ENCODE measurements at places on chromosomes 5 and 9.

DNA sequence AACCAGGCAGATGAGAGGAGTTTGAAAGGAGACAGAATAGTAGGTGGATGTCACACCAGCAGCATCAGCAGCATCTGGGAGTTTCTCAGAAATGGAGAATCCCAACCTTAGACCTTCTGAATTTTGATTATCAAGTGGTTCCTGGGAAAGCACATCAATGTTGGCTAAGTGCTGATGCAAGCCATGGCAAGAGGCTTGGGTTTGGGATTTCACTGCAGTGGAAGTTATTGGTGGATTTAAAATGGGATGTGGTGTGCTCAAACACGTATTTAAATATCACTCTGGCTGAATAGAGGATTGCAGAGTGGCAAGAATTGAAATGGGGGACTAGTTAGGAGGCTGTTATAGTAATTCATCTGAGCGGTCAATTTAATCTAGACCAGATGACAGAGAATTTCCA, 387.8 kb upstream of the WWC1 start:
- no peak for DNase-seq

GRCh38 chr5:59107692-59108091, 524.8 kb downstream of the RAB3C start:
- DNase-seq: peak; percentile 51

GRCh38 chr9:16147726-16148125, 594.9 kb downstream of the CCDC171 start:
- DNase-seq: no peak

GRCh38 chr5:77492653-77493000, 511 bp upstream of the WDR41 start:
- DNase-seq: no peak

DNA sequence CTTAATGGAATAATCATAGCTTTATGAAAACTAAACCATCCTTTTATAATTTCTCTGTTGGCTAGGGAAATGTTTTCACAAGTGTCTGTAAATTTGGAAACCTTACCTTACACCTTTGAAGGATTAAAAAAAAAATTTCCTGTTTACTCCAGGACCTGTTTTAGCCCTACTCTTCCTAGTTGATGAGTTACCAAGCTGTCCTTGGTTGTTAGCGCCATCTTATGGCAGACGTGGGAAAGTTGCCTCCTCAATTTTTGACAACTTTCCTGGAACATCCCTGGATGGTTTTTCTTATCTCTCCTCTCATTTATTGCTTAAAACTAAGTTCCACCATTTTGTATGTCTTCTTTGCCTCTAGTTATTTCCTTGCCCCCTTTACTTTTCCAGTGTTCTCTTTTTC, 25.7 kb downstream of the ZSWIM6 start:
- DNase-seq: no peak

DNA sequence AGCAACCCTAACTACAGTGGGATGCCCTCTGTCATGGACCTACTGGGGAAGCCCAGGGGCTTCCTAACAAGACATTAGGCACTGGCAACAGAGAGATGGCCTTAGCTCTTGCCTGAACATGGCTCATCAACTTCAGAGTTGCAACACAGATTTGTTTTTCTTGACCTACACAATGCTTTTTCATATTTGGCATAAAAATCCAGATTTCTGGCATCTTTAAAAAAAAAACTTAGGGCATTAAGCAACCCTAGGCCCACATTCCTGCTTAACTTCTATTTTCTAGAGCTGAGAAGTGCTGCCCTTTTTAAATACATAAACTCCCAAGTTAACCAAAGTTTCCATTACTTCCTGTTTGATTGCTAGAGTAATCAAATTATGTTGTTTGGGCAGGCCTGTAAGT, 8.0 kb downstream of the GRIA1 start:
- no peak for DNase-seq

DNA sequence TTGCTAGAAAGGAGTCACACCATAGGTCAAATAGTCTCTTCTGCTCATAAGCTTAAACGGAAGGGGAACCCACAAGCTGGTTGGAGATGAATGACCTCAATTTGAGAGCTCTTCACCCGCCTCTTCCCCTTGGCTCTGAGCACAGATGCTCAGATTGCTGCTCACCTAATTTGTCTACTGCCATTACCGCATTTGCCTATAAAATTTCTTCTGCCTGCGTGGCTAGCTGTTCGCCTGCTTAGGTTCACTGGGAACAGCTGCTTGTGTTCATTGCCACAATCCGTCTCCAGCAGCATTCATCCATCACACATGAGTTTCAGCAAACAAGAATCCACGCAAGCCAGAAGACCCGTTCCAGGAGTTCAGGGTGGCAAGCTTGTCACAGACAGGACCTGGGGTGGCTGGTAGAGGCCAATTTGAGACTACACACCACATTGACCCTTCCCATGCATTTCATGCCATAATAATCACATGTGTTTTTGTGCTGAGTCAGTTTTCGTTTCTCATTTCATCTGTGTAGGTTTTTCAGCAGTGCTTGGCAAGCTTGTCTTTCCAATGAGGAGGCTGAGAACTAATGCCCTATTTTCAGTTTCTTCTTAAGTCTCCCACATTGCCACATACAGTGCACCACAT, 50.2 kb upstream of the DNAH5 start:
- no peak for DNase-seq

DNA sequence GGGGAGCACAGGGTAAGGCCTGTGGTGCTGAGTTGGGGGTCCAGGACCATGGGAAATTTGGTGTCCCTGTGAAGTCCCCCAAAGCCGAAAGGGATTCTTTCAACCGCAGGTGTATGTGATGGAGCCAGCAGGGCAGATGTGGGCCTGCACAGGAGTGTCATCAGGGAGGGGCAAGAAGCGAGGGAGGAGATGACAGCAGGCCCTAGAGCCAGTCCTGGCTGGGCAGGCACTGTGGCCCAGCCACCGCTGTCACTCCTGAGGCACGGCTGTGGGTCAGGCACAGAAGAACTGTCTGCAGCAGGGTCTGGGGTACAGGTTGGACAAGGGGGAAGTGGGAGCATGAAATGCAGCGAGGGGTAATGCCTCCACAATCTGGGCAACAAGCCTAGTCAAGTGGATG, 4.8 kb downstream of the HK3 start:
- DNase-seq: no peak

Measured in upper lobe of left lung (tissue), 6 donors.